Activated T-helper 1 cell treated with anti-CD3 and anti-CD28 coated beads, Interleukin-12 subunit alpha, Interleukin-12 subunit beta, Interleukin-2, Interleukin-4 antibody, amounts not matched to agents 30 ng/mL and 10 ng/mL and 1 ng/mL, durations not matched to agents 14 hours and 24 hours and 36 hours (primary cell): ENCODE measurements at places on chromosomes 4 and X. TPM values are rescaled to one million over a fixed set of nuclear protein-coding genes. Genes with fewer than 3 reads are reported as not detected.
A peak's percentile ranks its signal among the peaks of the same experiment; 100 is the strongest.

Gene VEGFD
- total RNA-seq, result not detected in 2 replicates

DNA sequence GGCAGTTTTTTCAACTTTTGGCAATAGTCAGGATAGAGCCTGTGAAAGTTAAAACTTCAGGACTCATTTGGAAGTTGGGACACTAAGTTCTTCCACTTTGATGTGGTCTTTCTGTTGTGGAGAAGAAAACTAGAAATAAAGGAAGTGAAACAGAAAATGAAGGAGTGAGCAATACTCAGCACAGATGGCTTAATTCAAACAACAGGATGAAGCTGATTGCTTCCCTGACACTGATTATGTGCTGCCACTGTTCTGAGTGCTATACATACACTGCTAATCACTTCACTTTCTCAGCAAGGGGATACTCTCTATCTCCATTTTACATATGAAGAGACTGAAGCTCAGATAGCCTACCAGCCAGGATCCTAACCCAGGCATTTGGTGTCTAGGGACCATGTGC lies 235.1 kb upstream of the CPEB2 start:
- H3K4me3 ChIP-seq, result no peak overlapping the region
- no peaks in the 10 kb centered on the region for H3K27me3 ChIP-seq
- H3K27ac ChIP-seq, result no peak overlapping the region
- DNase-seq, result no peak
- peaks cover 15% of the 10 kb centered on the region for H3K4me1 ChIP-seq
- H3K36me3 ChIP-seq, result no peaks in the 10 kb centered on the region

Gene ACE2
- total RNA-seq, result 0.10 TPM in 1 of 2 replicates, not detected in the other

Gene MGAT4D
- total RNA-seq, result not detected in 2 replicates

Gene SULT1B1
- total RNA-seq, result 0.17 and 0.26 TPM in 2 replicates

Gene RAB40AL
- total RNA-seq, result 0.41 and 0.44 TPM in 2 replicates

GRCh38 chrX:51894697-51895336 lies 1.4 kb downstream of the MAGED1 start:
- H3K4me1 ChIP-seq, result peaks cover 22% of the 10 kb centered on the region
- peaks cover 11% of the 10 kb centered on the region for H3K36me3 ChIP-seq
- peak overlapping the region; percentile 89 for H3K4me3 ChIP-seq
- DNase-seq, result no peak

- H3K4me3 ChIP-seq, result no peak overlapping the region
- no peak overlapping the region for H3K27ac ChIP-seq
- no peaks in the 10 kb centered on the region for H3K4me1 ChIP-seq
- DNase-seq, result no peak
- H3K36me3 ChIP-seq, result no peaks in the 10 kb centered on the region
Measured at GRCh38 chr4:113059449-113060182, 10.2 kb downstream of the ANK2 start.
